Naive thymus-derived CD4-positive, alpha-beta T cell (primary cell): ENCODE measurements at places on chromosomes 13 and 19.

GRCh38 chr13:79427883-79428282 is 21.8 kb upstream of the RBM26 start:
- DNase-seq = no peak

- no peak for DNase-seq
Observed at GRCh38 chr19:18717601-18718000, 34.1 kb downstream of the CRTC1 start.

GRCh38 chr19:45847663-45848062 is 15.3 kb downstream of the SYMPK start:
- no peak for DNase-seq

DNA sequence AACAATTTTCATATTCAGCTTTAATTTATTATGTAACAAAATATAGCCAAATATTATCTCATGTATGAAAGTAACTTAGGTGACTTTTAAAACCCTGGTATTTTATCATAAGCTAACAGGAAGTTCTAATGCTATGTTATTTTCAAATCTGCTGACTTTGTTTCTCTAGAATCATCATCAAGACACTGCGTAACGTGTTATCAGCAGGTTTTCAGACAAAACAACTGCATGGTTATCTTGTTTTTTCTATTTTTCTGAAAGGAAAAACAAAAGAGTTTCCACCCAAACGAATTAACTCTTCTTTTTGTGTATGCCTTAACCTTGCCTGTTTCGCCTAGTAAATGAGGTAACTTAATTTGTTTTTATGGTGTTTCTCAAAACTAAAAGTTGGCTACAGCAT is 156.3 kb downstream of the TBC1D4 start:
- no peak for DNase-seq

GRCh38 chr13:110361365-110361911 is 54.4 kb downstream of the COL4A2 start:
- DNase-seq = no peak

- no peak for DNase-seq
Observed at GRCh38 chr13:65783383-65783782, 1446.8 kb downstream of the PCDH9 start.

DNA sequence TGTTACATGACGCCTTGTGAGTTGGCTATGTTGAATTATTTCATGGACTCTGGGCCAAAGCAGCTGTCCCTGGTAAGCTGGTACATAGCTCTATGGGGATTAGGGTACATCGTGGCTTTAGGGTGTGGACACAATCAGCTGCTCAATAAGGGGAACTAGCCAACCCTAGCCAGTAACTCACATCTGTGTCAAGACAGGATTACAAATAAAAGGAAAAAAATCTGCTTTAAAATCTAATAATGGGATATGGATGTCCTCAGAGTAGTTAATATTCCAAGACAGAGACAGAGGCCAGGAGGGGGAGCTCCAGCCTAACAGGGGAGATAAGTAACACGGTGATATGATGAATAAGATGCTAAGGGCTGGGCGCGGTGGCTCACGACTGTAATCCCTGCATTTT is 21.1 kb upstream of the ZNF766 start:
- peak; percentile 55 for DNase-seq

DNA sequence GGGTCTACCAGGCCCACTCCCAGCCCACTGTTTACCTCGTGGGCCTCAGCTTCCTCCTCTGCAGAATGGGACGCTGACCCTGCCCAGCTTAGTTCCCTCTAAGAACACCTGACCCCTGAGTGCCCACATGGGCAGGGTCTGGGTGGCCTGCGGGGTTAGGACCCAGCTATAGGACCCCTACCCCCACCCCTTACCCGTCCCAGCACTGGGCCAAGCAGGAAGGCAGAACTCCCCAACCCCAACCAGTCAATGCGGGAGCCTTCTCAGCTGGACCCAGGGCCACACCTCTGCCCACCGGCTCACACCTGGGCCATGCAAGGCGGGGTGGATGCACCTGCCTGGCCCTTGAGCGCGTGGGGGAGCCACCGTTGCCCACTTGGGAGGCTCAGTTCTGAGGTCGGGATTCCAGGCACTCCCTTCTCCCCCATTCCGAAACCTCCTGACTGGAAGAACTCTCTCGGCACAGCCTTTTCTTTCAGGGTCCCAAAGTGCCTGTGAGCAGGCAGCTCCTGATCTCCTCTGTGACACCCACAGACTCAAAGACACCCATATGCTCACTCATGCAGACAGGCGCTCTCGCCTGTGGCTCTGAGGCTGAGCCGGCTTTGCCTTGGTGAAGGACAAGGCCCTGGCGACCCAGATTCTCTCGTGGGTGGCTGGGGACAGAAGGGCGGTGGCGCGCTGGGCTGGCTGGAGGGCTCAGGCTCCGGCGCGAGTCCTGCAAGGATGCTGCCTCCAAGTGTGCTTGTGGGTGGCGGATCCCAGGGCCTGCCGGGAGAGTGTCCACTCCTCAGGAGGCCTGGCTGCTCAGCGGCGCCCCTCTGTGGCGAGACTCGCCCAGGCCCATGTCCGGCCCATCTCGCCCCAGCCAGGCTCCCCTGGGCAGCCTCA is 27.9 kb upstream of the PARP4 start:
- DNase-seq = no peak

GRCh38 chr13:113959198-113959597 is 14.7 kb downstream of the C13orf46 start:
- DNase-seq = no peak

DNA sequence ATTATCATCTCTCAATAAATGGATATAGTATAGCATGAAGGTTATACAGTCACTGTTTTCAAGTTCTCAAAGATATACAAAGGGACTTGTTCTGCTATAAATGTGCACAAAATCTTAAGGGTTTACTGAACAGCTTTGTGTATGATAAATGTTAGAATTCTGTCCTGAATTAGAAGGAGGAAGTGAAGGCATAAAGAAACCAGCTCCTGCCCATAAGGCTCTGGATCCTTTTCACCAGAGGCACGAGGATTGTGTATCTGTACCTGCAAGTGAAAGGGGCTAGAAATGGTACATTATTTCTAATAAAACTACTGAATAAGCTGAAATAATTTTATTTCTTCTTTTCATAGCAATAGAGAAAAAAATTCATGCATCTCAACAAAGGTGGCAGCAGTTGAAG is 32.4 kb downstream of the PHF11 start:
- DNase-seq = no peak

GRCh38 chr13:98451676-98452470 is 125.0 kb downstream of the STK24 start:
- DNase-seq = no peak

- no peak for DNase-seq
Observed at GRCh38 chr13:70172946-70173597, 64.8 kb upstream of the KLHL1 start.

GRCh38 chr19:23906835-23907234 is 7.9 kb upstream of the ZNF726 start:
- no peak for DNase-seq

DNA sequence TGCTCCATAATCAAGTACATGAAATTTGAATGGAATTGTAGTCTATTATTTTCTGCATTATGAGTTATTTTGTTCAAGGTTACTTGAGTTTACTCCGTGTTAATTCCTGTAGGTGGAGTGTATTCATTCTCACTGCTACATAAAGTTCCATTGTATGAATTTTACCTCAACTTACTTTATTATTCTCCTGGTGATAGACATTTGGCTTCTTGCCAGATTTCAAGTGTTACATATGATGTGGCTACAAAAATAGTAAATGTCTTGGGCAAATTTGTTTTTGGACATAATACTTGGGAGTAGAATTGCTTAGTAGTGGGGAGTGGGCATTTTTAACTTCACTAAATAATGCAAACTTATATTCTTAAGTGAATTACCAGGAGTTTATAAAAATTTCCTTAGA is 328.9 kb downstream of the SHISA2 start:
- DNase-seq = no peak

DNA sequence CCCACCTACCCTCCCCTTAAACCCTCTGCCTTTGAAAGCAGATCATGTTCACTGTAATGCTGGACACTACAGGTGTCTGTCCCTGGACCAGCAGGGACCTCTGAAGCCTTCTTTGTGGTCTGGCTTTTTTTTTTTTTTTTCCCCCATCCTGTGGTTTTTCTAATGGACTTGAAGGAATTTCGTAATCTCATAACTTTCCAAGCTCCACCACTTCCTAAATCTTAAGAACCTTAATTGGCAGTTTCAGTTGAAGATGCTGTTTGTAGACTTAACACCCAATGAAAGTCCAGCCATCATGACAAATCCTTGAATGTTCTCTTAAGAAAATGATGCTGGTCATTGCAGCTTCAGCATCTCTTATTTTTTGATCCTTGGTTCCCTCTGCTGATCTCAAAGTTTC is 45.0 kb upstream of the LRCH1 start:
- no peak for DNase-seq

DNA sequence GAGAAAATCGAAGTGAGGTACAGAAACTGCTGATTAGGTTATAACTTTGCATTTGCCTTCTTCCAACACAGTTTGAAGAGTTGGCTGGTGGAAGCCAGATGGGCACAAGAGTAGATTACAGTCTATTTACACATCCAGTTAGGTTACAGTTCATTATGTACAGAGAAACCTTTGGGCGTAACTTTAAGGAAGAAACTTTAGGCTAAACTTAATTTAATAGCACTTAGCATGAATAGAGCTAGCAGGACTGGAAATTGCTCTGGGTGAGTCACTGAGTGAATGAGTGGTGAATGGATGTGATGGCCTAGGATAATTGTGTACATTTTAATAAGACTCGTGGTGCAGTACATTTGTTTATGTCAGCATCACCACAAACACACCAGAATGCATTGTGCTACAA is 62.9 kb upstream of the KLHL1 start:
- no peak for DNase-seq

DNA sequence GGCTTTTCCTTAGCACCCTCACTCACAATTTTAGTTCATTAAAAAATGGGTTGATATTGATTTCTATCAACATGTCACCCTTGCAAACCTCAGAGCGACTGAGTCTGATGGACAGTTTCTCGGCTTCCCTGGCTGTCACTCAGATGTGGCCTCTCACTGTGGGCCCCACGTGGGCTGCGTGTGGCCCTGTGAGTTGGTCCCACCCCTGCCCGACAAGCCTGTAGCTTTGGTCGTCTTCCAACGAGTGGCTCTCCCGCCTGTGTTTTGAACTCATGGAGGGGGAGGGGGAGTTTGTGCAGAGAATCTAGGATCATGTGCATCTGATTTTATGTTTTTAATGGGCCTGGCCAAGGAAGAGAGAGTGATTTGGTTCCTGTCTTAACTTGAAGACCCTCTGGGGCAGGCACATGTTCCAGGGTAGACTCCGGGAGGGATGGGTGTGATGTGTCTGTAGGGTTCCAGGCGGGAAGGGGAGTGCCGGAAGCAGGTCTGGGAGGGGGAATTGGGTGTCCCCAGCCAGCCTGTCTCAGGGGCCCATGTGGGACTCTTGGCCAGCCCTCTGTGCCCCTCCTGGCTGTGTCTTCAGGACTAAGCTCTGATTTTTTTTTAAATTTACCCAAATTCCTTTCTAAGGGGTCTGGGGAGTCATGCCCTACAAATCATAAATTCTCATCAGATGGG is 18.9 kb downstream of the ATP11A start:
- no peak for DNase-seq

DNA sequence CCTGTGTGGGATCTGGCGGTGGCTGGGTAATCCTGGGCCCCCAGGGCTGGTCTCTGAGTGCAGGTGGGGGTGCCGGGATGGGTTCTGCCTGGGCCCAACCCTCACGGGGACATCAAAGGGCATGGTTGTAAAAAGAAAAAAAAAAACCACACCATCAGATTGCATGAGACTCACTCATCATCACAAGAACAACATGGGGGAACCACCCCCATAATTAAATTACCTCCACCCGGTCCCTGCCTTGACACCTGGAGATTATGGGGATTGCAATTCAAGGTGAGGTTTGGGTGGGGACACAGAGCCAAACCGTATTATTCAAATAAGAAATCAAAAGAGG is 14.3 kb downstream of the C1QTNF9 start:
- DNase-seq = no peak

- DNase-seq = no peak
Observed at GRCh38 chr13:52894413-52894812, 46.0 kb upstream of the PCDH8 start.

DNA sequence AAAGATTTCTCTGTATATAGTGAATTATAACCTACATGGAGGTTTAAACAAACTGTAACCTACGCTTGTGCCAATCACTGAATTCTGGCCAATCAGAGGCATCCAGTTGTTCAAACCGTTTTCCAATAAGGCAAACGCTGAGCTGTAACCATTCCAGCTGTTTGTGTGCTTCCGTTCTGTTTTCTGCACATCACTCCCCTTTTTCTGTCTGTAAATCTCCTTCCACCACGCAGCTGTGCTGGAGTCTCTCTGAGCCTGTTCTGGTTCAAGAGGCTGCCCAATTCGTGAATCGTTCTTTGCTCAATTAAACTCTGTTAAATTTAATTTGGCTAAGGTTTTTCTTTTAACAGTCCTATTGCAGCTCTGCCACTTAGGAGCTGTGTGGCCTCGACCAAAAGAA is 552.5 kb downstream of the FGF9 start:
- DNase-seq = no peak

DNA sequence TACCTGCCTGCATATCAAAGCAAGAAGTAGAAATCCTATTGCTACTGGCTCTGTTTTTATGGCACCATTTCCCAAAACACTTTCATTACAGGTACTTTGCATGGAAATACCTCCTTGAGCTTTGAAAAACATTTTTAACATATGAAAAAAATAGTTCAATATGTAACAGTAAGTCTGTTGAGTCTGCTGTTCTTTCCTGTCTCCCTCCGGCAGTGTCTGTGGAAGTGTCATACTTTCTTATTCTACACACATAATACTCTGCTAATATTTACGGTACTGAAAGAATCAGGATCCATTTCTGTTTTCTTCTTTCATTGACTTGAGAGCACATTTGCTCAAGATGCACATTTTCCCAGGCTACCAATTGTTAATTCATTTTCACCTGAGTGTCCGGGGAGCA is 8.2 kb upstream of the SERTM1 start:
- no peak for DNase-seq

DNA sequence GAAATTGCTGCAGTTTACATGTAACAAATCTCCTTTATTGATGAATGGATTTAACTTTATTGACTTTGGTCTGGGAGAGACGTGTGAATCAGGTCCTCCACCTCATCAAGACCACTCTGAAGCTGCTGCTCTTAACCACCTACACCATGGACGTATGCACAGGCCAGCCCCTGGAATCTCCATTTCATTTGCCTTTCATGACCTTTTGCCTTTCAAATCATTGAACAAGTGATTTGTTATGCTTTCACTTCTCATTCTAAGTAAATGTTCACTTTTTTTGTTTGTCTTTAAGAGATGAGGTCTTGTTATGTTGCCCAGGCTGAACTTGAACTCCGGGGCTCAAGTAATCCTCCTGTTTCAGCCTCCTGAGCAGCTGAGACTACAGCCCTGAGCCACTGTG is 240.0 kb upstream of the SERP2 start:
- no peak for DNase-seq

GRCh38 chr13:75787249-75787928 is 151.3 kb downstream of the LMO7 start:
- DNase-seq = no peak

DNA sequence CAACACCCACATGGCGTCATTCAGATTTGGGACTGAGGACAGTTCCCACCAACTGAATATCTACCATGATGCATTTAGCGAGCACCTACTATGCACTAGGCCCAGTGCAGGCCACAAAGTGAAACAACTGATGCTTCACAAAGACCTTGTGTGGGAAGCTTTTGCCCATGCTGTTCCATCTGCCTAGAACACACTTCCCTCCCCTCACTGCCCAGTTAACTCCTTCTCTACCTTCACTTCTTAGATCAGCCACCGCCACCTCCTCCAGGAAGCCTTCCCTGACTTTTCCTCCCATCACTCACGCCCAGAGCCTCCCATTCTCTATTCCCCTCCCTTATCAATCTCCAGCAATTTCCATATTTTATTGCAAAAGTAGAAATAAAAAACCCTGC is 25.7 kb downstream of the PTPRS start:
- DNase-seq = no peak

- no peak for DNase-seq
Observed at GRCh38 chr19:29675650-29676186, 10.5 kb downstream of the PLEKHF1 start.
